ENCODE measurements at places on chromosomes 1 and 21. TPM values are rescaled to one million over a fixed set of nuclear protein-coding genes. Genes with fewer than 3 reads are reported as not detected.

The CELF3 gene
- total RNA-seq, result not detected

GRCh38 chr1:210830034-210831028 lies 303.6 kb downstream of the KCNH1 start:
- no peak for DNase-seq

DNA sequence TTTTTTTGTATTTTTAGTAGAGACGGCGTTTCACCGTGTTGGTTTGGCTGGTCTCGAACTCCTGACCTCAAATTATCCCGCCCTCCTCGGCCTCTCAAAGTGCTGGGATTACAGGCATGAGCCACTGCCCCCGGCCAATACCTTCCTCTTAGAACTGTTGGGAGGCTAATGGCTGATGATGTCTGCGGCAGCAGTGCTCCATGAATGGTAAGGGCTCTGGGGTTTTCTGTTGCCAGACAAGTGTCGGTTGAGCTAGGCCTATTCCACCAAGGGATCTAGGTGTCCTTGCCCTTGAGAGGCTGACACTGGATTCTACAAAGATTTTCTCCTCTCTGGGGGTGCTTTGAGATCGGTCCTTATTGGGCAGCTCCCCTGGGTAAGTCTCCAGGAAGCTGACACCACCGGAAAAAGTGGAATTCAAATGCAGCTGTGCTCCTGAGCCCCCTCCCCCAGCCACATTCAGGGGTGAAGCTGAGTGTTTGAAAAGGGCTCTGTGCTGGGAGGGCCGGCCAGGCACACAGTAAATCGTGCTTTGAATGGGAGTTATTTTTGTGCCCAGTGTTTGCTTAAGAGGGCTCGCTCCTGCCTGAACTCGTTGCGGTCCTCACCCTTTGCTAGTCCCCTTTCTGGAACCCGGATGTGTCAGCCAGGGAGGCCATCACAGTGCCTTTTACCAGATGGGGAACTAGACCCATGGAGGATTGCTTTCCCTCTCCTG lies 5.2 kb downstream of the SOX13 start:
- no peak for DNase-seq

DNA sequence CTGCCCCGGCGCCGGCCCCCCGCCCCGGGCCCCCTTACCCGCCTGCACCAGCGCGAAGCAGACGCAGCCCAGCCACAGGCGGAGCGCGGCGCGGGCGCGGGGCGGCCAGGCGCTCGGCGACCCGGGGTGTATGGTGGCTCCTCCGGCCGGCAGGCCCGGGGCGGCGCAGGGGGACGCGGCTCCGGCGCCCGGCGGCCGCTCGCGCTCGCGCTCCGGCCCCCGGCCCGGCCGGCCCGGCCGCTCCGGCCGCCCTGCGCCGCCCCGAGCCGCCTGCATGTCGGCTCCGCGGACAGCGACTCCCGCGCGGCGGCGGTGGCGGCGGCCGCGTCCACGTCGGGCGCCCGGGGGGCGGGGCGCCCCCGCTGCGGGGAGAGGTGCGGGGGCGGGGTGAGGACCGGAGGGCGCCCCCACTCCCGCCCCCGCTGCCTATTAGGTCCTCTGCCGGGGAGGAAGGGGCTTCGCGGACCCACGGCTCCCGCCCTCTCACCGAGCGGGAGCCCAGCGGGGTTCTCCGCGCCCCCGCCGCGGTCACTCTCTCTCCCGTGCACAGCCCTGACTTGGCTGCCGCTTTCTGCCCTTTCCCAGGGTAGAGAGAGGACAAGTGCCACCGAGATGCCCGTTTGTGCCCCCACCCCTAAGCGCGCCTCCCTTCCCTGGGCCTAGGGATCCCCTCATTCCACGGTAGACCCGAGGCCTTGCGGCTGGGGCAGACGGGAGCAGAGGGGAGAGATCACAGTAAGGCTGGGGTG lies at the start of gene FNDC5:
TSS of gene FNDC5 (minus strand) at position 298 of the 749 bp plus-strand sequence.
- DNase-seq, result peak; percentile 81

DNA sequence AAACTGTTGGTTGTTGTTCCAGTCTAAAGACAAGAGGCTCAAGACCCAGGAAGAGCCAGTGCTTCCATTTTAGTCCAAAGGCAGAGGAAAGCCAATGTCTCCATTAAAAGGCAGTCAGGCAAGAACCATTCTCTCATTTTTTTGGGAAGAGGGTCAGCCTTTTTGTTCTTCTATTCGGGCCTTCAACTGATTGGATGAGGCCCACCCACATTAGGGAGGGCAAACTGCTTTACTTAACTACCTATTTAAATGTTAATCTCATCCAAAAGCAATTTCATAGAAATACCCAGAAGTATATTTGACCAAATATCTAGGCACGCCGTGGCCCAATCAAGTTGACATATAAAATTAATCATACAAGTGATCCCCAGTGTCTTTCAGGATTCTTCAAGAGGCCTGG lies 104.4 kb upstream of the SYT6 start:
- DNase-seq, result no peak

DNA sequence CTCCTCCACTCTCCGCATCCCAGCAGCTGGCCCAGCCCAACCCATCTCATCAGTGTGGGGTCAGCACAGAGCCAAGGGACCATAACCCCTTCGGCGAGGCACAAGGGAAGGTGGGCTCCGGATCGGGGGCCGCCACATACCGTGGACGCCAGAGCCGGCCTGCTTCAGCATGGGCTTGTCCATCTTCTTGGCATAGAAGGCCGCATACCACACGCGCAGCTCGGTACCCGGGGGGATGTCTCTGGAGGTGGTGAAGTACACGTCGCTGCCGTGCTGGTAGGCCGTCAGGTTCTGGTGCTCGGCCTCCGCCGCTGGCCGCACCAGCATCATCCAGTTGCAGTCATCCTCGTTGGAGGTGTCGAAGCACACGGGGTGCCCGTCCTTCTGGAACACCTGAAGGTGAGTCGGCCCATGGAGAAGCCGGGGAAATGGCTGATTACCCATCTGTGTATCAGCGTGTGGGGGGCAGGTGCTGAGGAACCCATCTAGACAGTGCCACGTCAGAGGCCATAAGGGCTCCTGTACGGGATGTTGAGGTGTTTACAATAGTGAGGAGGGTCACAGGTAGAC lies 24.6 kb downstream of the PRDM15 start:
- DNase-seq, result no peak

The RNF186 gene
- not detected for total RNA-seq

GRCh38 chr1:88973520-88974137 lies 18.8 kb downstream of the KYAT3 start:
- DNase-seq, result no peak

The LORICRIN gene
- total RNA-seq, result not detected

DNA sequence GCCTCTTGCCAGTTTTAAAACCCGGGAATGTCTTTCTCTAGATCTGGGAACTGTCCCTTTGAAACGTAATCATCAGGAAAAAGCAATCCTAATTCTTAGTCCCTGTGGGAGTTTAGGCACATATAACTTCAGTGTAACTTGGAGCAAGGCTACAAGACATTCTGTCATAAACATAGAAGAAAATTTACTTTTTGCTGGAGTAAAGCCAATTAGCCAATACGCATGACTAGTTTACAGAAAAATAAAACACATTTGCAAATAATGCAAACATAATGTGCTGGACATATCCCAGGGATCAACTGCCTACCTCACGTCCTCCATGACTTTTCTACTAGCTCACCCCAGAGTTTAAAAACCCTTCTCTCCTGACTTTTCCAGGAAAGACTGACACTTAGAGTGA lies 970.6 kb downstream of the MRPL39 start:
- DNase-seq, result no peak

GRCh38 chr1:48947761-48948537 lies 171.3 kb upstream of the BEND5 start:
- no peak for DNase-seq

The LYPD8 gene
- not detected for total RNA-seq

Measured in aorta (tissue), 5 donors.